ENCODE measurements at places on chromosomes 13 and 19. TPM values are rescaled to one million over a fixed set of nuclear protein-coding genes. Genes with fewer than 3 reads are reported as not detected.

The C13orf42 gene
- polyA plus RNA-seq = not detected

The FUT3 gene
- polyA plus RNA-seq = not detected

The SLC8A2 gene
- polyA plus RNA-seq = 0.24 TPM

The LILRA6 gene
- not detected for polyA plus RNA-seq

The DACH1 gene
- 62.9 TPM for polyA plus RNA-seq

The ZNF600 gene
- polyA plus RNA-seq = 4.1 TPM

The PPP6R1 gene
- polyA plus RNA-seq = 2.7 TPM

The GPR183 gene
- not detected for polyA plus RNA-seq

The CGB3 gene
- not detected for polyA plus RNA-seq

The IZUMO2 gene
- polyA plus RNA-seq = 1.0 TPM

The C13orf46 gene
- polyA plus RNA-seq = not detected

The ZNF763 gene
- polyA plus RNA-seq = 0.99 TPM

The FGF22 gene
- 0.26 TPM for polyA plus RNA-seq

The C1QTNF9B gene
- 0.36 TPM for polyA plus RNA-seq

The ERFL gene
- polyA plus RNA-seq = not detected

The CEACAM3 gene
- polyA plus RNA-seq = not detected

The SIAH3 gene
- polyA plus RNA-seq = 27.0 TPM

The ZNF681 gene
- 1.1 TPM for polyA plus RNA-seq

The NUFIP1 gene
- polyA plus RNA-seq = 3.9 TPM

The SRRM5 gene
- polyA plus RNA-seq = not detected

The RNF113B gene
- polyA plus RNA-seq = 0.69 TPM

The ZNF486 gene
- 3.4 TPM for polyA plus RNA-seq

The NKPD1 gene
- polyA plus RNA-seq = not detected

The P2RY11 gene
- polyA plus RNA-seq = not detected

The THSD8 gene
- polyA plus RNA-seq = 3.0 TPM

The UGGT2 gene
- polyA plus RNA-seq = 6.9 TPM

The CYP4F11 gene
- 0.89 TPM for polyA plus RNA-seq

The ZNF792 gene
- 0.50 TPM for polyA plus RNA-seq

The LRRC25 gene
- polyA plus RNA-seq = not detected

The SPRED3 gene
- 0.62 TPM for polyA plus RNA-seq

The MYH14 gene
- polyA plus RNA-seq = 2.1 TPM
